ENCODE measurements at places on chromosomes 7 and 10.

DNA sequence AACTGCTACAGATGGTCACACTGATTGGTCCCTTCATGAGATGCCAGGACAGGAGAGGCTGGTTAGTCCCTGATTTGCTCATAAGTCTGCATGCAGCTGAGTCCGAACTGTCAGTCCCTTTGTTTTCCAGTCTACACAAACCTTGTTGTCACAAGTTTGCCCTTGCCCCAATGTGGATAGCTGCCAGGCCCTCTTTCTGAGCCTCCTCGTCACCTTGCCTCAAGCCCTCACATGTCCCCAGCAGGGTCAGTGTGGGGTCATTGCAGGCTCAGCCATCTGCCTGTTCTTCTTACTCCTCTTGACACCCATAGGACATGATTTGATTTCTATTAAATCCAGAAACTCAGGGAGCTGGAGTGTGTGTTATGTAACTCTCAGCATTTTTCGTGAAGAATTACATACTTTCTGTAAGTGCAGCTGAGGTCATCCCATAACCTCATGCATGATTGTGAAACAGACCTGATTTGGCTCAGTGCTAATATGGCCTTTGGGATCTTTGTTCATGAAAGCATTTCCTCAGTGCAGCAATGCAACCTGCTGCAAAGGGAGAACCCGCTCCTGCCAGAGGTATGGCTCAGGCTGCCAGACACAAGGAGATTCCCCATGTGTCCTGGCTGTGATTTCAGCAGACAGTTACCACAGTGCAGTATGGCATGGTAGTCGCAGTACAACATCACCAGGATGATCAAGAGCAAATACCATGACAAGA is 70.0 kb upstream of the ZMIZ2 start:
- no peak for DNase-seq

DNA sequence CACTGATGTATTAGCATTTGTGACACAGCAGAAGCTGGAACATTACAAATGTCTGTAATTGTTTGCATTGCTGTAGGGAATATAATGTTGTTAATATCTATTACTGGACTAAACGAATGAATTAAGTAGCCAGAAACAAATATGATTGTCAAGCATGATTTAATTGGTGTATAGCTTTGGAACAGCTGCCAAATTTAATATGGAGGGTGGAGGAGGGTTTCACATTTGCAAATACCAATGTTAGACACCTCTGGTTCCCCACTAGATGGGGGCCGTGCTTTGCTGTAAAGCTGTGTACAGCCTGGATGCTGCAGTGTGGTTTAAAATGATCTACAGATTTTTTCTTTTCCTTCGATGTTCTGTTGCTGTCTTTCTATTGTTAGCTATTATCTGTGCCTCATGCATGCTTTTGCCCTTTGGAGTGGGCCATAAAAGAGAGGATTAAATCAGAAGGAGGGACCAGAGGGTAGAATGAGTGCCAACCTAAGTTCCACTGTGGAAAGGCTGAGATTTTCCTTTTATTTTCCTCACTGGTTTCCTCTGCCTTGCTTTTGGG is 23.1 kb downstream of the DNAJB9 start:
- no peak for DNase-seq

GRCh38 chr7:51349820-51350545 is 33.4 kb upstream of the COBL start:
- DNase-seq = no peak

DNA sequence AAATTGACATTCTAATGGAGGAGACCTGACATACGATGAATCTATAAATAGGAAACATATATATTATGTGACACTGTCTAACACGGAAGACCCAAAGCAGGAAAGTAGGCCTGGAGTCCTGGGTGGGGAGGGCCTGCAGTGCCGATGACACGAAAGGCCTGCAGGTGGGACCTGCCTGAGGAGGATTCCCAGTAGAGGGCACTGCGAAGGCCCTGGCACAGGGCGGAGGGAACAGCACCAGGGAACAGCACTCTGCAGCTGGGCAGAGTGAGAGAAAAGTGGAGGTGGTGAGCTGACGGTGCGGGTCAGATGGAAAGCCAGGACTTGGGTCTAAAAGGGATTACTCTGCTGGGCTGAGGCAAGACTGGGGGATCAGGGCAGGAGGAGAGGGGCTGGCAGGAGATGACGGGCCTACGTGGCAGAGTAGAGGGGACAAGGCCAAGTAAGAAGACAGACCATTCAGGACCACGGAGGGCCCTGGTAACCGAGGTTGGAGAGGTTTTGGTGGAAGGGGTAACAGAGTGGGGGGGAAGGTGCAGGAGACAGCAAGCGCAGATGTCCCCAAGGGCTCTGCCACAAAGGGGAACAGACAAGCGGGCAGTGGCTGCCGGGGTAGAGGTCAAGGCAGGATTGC is 8.1 kb downstream of the ZNF746 start:
- DNase-seq = no peak

DNA sequence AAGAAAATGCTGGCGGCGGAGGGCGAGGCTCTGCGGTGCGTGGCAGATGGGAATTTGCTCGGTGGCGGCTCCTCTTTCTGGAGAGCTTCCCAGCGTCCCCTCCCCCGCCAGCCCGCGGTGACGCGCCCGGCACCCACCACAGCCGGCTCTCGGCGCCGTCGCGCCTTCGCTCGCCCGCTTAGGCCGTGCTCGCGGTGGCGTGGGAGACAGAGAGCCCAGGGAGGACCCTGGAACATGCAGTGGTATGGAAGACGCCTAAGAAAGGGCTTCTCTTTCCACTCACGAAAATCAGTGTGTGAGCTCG is 576 bp upstream of the CSGALNACT2 start:
- DNase-seq = no peak

DNA sequence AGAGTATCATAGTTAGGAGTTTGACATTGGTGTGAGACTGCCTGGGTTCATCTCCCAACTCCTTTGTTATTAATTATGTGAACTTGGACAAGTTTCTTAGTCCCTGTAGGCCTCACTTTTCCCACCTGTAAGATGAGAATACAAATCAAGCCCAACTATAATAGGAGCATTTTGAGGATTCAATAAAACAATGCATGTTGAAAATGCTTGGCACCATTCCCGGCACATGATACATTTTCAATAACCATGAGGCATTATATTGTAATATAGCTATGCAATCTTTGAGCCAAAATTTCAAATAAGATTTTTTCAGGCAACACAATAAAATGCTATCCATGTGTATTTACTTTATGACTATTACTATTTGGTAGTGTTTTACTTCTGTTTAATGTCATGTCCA is 229.0 kb upstream of the SP4 start:
- no peak for DNase-seq
